Temporal lobe (tissue), 4 donors: ENCODE measurements at places on chromosomes 4 and X. TPM values are rescaled to one million over a fixed set of nuclear protein-coding genes. Genes with fewer than 3 reads are reported as not detected.

Gene PAGE4
- total RNA-seq: not detected

Gene ODAM
- total RNA-seq: not detected

Gene PABPC1L2B
- not detected for total RNA-seq

Gene CHIC1
- total RNA-seq: 12.0 TPM

Gene MAGEA11
- not detected for total RNA-seq

Gene AKAP4
- total RNA-seq: not detected

Gene PAK3
- total RNA-seq: 85.8 TPM

Gene VEGFD
- total RNA-seq: 0.25 TPM

Gene CSAG3
- not detected for total RNA-seq

Gene SSX2
- total RNA-seq: not detected

Gene UCP1
- total RNA-seq: 0.25 TPM

Gene CT47B1
- total RNA-seq: not detected

Gene PITX2
- total RNA-seq: not detected

Gene ARHGEF6
- total RNA-seq: 12.5 TPM

Gene CASP3
- 47.2 TPM for total RNA-seq

Gene ITIH6
- not detected for total RNA-seq

Gene EDNRA
- 5.4 TPM for total RNA-seq

Gene RS1
- not detected for total RNA-seq

Gene BRS3
- total RNA-seq: 0.49 TPM

Gene HS3ST1
- total RNA-seq: 4.4 TPM

Gene PRDM5
- total RNA-seq: 11.8 TPM

Gene ATOH1
- total RNA-seq: not detected

Gene ANKRD37
- 11.8 TPM for total RNA-seq

Gene HSD17B10
- 22.1 TPM for total RNA-seq

Gene GRPR
- 0.74 TPM for total RNA-seq

Gene GPR82
- not detected for total RNA-seq

Gene EMCN
- total RNA-seq: 2.5 TPM

Gene UGT2B7
- total RNA-seq: not detected

Gene SHROOM4
- 2.0 TPM for total RNA-seq

Gene GPC3
- 3.7 TPM for total RNA-seq

Gene NEUROG2
- 25.1 TPM for total RNA-seq

Gene FNIP2
- total RNA-seq: 62.9 TPM

Gene TLL1
- total RNA-seq: 0.98 TPM

Gene DNAAF6
- not detected for total RNA-seq

Gene PLK4
- 9.3 TPM for total RNA-seq

Gene OTUD6A
- not detected for total RNA-seq

Gene OFD1
- 18.2 TPM for total RNA-seq

Gene P2RY4
- total RNA-seq: not detected

Gene KCNE5
- total RNA-seq: 1.5 TPM

Gene RAB28
- 14.8 TPM for total RNA-seq

Gene TXK
- 0.98 TPM for total RNA-seq

Gene CT55
- total RNA-seq: not detected

Gene CHM
- total RNA-seq: 28.3 TPM

Gene ASB9
- total RNA-seq: 0.25 TPM

Gene C1QTNF7
- 0.25 TPM for total RNA-seq

Gene DIPK2B
- 6.4 TPM for total RNA-seq

Gene ZNF718
- 36.4 TPM for total RNA-seq

Gene CXCL8
- 4.7 TPM for total RNA-seq

Gene GABRE
- total RNA-seq: 1.2 TPM

Gene ADAMTS3
- total RNA-seq: 14.8 TPM

Gene MAGEC2
- not detected for total RNA-seq

Gene NAP1L2
- total RNA-seq: 29.7 TPM

Gene WAS
- total RNA-seq: 0.74 TPM

Gene VCX3A
- total RNA-seq: not detected

Gene OSTC
- total RNA-seq: 32.5 TPM
